ENCODE measurements at places on chromosomes 11 and 22.

- no peak for DNase-seq
Observed at GRCh38 chr11:1195682-1196515, 27.0 kb upstream of the MUC5B start.

DNA sequence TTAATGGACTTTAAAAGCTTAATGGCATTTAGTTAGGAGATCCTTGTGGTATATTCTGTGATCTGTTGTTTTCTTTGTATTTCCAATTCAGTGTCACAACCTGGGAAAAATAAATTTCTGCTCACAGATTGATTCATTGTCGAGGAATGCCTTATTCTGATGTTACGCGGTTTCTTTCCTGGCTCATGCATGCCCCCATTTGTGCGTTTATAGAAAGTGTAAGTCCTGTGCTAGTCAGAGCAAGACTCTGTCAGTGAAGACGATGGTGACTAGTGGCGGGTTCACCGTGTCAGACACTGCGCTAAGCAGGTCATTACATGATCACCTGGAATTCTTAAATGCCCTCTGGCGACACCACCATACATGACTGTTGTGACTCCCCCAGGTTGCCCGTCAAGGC is 169.4 kb downstream of the TBC1D22A start:
- no peak for DNase-seq

GRCh38 chr22:30861688-30862552 is 106.7 kb downstream of the MORC2 start:
- DNase-seq = no peak

DNA sequence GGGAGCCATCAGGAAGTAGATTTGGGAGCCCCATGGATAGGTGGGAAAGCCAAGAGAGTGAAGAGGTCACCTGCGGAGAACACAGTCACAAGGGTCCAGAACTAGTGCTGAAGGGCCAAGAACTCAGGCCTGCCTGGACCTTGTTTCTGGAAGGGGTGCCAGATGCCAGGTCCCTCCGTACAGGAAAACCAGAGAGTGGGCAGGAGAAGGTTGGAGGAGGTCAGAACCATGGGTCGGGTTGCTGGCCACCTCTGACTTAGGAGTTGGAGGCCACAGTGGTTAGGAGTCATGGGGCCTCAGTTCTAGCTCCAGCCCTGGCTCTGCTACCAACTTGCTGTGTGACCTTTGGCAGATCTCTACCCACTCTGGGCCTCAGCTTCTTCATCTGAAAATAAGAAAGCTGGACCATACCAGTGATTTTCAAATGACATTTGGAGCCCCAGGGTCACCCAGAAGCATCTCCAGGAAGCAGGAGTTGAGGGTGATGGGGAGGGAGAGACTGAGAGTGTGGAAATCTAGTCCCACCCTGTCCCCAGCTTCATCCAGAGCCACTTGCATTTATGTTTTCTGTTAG is 20.8 kb upstream of the TUB start:
- DNase-seq = no peak

DNA sequence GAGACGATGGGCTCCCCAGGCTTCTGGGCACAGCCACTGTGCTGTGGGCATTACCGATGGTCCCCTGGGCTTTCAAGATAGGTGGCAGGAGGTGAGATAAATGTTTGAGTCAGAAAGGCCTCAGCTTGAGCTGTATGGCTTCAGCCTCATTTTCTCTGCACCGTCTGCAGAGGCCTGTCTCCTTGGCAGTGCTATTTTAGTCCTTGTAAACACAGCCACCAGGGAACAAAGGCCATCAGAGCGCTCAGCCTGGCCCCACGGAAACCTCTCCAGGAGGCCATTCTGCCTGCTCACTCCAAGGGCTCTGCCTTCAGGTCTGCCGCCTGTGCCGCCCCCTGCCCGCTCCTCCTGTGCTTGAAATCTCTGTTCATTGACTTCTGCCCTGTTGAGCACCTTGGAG is 1424.9 kb downstream of the TBC1D22A start:
- no peak for DNase-seq

DNA sequence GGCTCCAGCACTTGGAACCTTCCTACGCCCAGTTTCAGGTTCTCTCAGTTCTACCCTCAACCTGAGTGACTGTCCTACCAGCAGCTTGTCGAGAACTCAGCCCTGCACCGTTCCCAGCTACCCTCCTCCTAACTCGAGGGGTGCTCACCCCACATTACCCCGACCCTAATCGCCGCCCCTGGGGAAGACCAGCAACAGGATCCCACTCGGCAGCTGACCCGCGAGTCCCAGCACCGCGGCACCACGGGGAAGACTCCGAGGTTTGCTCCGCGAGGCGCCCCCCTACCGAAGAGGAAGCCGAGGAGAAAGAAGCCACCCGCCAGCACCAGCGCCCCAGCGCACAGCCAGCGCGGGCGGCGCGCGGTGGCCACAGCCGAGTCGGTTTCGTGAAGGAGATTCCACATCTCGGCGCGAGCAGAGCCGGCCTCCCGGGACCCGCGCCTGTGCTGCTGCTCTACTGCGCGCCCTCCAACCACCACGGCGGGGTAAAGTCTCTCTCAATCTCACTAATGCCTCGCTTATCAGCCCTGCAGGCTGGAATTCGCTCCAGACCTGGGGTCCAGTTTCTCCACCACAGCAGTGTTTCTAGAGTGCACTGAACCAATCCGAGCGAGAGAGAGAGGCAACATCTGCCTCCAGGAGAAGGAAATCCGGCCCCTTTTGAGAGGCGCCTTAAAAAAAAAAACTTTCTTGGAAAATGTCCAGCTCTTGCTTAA is at the start of gene FOLH1:
Gene FOLH1, minus strand, starts transcription at position 597 of the 716 bp plus-strand sequence. Its CDS starts 193 bp downstream, at position 404.
- DNase-seq = no peak
